NAMALWA (cell line): ENCODE measurements at places on chromosomes 7 and 10.

GRCh38 chr7:157900556-157900955, 563.8 kb downstream of the DNAJB6 start:
- no peak for DNase-seq

- DNase-seq, result no peak
Measured at GRCh38 chr10:76778914-76779795, 858.5 kb downstream of the KCNMA1 start.

DNA sequence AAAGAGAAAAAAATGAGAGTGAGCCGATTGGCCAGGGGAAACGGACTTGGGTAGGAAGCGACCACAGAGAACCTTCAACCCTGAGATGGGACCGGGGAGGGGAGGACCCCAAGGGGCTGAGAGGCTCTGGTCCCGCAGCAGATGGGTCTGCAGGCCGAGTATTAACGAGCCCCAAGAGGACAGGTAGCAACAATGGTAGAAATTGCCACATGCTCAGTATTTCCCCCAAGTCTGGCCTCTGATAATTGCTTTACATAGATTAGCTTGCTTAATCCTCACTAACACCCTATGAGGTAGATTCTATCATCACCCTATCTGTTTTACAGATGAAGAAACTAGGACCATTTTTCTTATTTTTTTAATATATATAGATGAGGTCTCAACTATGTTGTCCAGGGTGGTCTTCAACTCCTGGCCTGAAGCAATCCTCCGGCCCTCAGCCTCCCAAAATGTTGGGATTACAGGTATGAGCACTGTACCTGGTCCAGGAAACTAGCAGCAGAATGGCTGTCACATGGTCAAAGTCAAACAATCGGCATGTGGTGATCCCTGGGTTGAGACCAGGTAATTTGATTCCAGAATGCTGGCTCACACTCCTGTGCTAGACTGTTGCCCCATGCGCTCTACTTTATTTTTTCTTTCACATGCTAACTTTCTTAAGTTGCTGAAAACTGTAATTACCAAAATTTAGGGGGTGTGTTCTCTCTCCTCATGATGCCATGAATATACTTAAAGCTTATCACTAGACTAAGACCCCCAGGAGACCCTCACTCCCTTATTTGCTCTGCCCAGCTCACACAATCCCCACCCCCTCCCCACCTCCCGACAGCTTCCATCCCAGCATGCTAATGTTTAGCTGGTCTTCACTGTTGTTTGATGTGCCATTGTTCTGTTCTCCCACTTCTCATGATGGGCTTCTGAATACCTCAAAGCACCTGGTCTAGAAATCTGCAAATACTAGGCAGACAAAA, 67.9 kb upstream of the AFAP1L2 start:
- no peak for DNase-seq

GRCh38 chr10:76009531-76009930, 578.1 kb downstream of the LRMDA start:
- DNase-seq, result no peak

DNA sequence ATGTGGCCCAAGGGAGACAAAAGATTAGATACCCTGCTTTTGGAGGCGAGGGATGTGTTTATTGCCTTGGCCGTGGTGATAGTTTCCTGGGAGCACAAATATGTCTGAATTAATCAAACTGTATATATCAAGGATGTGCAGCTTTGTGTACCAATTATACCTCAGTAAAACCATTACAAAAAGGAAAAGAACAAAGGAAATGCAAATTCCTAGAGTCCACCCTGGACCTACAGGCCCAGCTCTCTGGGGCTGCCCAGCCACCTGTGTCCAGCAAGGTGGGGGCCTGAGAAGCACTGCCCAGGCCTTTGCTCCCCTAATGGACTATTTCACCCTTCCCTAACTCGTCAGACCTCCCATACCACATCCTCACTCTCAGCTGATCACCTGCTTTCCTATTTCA, 20.5 kb downstream of the ANKRD16 start:
- DNase-seq, result no peak

GRCh38 chr10:96118604-96119450, 11.3 kb upstream of the ZNF518A start:
- DNase-seq, result no peak

DNA sequence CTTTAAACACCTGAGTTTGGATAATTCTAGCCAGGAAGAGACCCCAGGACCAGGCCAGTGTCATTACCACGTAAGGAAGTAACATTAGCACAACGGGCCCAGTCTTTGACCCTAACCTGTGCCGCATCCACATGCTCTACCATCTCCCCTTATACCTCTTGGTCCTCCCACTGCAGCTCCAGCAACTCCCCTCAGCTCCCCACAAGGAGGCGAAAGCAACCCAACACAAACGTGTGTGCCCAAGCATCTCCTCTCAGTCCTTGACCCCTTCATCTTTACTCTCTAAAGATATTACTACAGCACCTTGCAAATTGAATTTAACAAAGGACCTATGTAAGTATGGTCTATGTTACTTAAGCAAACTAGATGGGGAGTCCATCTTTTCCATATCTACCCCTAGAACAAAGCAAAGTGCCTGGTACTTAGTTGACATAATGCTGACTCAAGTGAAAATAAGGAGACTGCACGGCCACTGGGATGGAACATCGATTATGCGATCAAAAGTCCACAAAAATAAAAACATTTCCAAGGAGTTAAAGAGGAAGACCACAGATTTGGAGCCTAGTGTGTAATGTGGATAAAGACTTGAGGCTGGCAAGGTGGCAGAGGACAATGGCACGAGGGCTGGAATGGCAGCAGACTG, 147.7 kb downstream of the JAZF1 start:
- no peak for DNase-seq

DNA sequence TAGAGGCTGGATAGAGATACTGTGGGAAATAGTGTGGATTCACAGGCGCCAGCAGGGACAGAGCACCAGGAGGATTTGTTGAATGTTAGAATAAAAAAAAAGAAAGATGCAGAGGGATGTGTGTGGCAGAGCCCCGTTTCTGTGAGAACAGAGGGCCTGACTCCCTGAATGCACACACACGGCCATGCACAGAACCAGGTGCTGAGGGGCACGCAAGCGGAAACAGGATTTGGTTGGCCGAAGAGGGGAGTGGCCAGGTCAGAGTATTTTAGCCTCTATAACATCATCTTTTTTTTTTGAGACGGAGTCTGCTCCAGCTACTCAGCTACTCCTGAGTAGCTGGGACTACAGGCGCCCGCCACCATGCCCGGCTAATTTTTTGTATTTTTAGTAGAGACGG, 21.9 kb downstream of the IQCE start:
- peak; percentile 48 for DNase-seq

DNA sequence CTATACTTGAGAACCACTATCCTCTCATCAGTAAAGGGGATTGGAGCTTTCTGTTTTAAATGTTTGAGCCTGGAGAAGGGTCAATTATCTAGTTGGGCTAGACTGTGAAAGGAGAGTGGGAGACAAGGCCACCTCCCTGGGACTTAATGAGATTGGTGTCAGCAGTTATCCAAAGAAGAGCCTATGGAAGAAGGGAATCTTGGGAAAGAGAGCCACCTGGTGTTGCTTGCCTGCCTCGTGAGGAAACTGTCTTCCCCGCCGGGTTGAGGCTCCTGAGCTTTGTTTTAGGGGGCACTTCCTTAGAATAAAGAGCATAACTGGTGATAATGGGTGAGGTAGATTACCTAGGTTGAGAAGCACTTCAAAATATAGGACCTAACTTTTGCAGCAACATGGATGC, 32.0 kb upstream of the ABCB4 start:
- DNase-seq, result no peak
